Smooth muscle cell of the brain vasculature (primary cell): ENCODE measurements at places on chromosomes 4 and X.

- no peak for DNase-seq
These were observed 1.5 kb upstream of the FATE1 start for GRCh38 chrX:151714362-151714761.

DNA sequence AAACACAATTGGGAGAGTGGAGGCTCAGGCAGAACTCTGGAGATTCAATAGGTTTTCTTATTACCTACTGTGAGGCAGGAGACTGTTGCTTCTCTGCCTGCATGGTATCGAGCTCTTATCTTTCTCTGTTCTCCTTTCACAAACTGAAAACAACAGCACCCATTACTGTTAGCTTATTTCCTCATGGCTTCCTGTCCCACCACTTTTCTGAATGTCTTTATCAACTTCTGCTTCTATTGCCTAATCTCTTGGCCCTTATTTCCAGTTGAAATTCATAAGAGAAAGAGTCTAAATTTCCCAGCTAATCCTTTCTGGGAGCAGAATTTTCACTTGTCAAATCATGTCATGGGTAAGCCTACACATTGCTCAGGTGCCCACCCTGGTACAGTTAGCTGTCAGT lies 46.8 kb upstream of the NDST3 start:
- no peak for DNase-seq

GRCh38 chr4:153010146-153010545 lies 74.0 kb downstream of the FHDC1 start:
- no peak for DNase-seq

DNA sequence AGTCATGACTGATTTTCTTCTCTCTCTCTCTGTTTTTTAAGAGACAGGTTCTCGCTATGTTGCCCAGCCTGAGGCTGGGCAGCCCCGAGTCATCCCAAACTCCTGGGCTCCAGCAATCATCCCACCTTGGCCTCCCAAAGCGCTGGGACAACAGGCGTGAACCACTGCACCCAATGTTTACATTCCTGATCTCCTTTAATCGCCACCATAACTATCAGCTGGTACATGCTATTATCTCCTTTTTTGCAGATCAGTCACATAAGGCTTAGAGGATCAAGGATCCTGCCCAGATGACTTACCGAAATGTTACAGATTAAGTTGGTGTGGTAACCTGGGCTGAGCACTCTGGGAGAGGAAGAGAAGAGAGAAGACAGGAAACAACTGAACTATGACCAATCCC lies 1.5 kb upstream of the USP46 start:
- DNase-seq: no peak

DNA sequence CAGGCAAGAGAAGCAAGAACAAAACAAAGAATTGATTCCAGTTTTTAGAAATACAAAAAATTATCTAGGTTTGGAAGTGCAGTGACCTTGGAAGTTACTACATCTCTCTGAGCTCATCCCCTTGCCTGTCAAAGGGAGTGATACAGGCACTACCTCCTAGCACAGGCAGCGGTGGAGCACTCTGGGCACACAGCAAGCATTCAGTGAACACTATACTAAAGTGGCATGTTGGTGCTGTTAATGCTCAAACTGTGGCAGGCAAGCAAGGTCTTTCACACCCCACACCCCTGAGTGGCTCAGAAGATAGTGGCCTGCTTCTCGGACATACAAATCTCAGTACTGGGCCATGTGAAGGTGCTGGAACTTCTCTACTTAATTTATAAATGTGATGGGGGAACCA lies 51.2 kb downstream of the DRD5 start:
- no peak for DNase-seq

DNA sequence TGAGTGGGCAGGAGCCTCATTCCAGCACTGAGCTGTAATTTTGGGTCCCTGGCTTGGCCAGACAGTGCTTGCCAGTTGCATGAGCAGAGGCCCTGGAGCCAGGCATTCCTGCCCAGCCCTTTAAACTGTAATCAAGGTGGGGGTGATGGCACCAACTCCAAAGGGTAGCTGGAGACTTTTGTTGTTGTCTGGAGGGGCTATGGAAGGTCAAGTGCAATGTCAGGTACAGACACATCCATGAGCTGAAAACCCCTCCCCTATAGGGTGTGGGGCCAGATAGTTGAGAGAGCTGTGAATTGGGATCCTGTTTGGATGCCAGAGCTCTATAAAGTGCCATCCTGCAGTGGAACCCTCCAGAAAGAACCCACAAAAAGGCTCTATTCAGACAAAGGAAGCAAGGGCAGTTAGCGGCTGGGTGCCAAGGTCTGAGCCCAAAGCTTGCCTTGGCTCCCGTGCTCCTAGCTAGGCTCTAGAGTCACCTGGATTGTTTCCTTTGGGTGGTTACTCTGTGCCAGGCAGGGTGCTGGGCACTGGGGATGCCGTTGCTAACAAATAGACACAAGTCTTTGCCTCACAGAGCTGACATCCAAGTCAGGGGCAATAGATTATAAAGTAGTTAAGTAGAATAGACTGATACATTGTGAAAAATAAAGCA lies 163.0 kb downstream of the EFNB1 start:
- DNase-seq: no peak

DNA sequence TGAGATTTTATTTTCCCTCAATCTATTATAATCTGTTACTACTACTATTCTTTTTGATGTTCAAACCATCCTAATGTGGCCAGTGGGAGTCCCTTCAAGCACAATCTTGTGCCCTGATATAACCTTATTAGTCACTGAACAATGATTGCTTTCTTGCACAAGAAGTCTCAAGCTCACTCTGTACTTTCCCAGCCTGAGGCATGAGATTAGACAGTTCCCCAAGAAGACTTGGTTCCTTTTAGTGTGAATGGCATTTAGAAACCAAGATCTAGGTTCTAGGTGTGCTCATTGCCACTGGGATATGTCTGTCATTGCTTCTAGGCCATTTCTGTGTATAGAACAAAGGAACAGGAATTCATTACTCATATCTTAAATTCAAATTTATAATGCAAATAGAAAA lies 28.0 kb upstream of the RBM41 start:
- no peak for DNase-seq

- DNase-seq: no peak
These were observed 654 bp downstream of the ATOH1 start for GRCh38 chr4:93828995-93829819.

DNA sequence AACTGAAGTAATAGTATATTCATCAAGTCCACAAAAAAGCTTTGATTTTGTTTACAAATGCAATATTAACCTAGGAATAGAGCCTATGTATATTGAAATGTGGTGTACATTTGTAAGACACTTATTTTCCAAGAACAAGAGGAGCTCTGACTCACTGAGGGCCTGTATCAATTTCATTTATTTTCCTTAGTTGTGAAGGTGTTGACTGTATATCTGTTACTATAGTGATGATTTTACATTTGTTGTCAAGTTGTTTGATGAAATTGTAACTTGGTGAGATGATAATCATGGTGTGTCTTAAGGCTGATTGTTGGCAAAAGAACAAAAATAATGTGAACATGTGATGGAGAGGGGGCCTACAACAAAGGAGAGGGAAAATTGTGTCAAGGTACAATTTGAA lies 274.9 kb upstream of the TEX13A start:
- no peak for DNase-seq

GRCh38 chr4:119834906-119835612 lies 206.5 kb upstream of the PDE5A start:
- no peak for DNase-seq

DNA sequence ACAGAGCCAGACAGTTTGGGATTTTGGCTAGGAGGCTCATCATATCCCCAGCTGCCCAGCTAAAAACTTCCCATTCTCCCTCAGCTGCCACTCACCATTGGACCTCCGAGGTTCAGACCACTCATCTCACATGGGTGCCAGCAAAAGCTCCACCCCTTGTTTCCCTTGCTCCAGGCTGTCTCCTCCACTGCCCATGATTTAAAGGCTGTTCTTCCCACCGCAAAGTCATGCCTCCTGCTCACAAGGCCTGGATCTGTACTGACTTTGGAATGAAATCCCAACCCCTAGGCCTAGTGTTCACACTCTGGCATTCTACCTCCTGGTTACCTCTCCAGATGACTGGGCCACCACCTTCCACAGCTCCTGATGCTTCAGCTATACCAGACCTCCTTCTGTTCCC lies 142.2 kb upstream of the EOLA2 start:
- no peak for DNase-seq

- no peak for DNase-seq
These were observed 879.9 kb downstream of the ARAP2 start for GRCh38 chr4:35364321-35364870.

- DNase-seq: no peak
These were observed 21.9 kb downstream of the RASL11B start for GRCh38 chr4:52883707-52884669.

- DNase-seq: no peak
These were observed 6.1 kb downstream of the GPR82 start for GRCh38 chrX:41730081-41730480.

- DNase-seq: no peak
These were observed 30.3 kb downstream of the SEPSECS start for GRCh38 chr4:25129917-25130316.

GRCh38 chrX:29992083-29992482 lies 223.3 kb upstream of the MAGEB2 start:
- no peak for DNase-seq

DNA sequence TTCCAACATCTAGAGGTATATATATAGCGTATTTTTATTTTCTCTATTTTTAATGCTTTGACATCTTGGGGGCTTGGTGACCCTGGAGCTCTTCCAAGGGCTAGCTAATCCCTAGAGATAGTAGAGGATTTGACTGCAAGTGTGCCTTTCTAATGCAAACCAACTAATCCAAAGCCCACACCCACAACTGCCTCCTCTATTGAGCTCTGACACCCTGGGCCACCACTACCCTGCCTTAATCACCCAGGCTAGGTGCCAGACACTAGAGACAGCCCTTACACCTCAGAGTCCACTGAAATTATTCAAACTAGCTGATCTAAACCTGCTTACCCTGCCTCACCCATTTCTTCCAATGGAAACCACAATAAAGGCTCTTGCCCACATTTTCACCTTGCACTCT lies 69.6 kb upstream of the ATXN3L start:
- no peak for DNase-seq

DNA sequence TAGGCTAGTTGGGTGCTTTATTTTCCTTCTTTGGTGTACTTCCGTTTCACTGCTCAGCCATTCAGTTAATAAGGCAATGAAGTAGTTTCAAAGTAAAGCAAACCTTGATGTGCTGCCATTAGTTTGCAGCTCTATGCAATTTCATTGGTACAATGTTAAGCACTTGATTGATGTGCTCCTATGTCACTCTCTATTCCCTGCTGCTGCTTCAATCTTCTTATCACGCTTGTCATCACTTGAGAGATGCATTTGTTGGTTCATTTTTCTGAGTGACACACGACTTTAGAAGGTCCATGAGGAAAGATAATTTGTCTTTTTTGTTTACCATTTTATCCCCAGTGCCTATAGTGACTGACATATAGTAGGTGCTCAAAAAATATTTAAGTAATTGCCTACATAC lies 871.0 kb upstream of the PABPC4L start:
- DNase-seq: no peak

DNA sequence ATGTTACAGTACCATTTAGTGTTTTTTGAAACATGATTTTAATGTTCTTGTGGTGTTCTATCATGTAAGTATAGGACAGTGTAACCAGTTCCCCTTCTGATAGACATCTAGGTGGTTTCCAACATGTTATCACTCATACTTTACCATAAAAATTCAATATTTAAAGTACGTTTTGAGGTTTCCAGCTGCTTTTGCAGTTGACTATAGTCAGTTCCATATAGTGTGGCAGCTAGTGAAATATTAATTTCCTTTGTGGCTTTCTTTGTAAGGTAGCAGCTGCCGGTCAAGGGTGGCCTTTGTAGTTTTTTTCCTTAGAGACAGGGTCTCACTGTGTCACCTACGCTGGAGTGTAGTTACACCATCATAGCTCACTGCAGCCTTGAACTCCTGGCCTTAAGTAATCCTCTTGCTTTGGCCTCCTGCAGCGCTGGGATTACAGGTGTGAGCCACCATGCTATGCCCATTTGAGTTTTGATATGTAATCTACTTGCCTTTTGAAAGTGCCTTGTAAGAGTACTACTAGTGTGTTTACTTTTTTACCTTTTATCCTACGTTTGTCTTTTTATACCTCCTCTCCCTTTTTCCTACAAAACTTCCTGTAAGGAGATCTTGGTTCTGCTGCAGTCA lies 63.0 kb downstream of the ARHGAP10 start:
- DNase-seq: no peak

GRCh38 chr4:175651756-175652310 lies 160.2 kb downstream of the GPM6A start:
- no peak for DNase-seq

DNA sequence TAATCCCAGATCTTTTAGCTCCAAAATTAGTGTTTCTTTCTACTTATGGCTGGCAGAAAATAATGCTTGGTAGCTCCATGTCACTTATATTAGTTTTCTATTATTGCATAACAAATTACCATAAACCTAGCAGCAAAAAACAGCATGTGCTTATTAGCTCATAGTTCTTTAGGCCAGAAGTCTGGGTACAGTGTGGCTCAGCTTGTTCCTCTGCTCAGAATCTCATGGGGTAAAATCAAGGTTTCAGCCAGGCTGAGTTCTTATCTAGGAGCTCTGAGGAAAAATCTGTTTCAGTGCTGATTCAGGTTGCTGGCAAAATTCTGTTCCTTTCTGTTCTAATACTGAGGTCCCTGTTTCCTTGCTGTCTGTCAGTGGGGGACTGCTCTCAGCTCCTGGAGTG lies 101.1 kb downstream of the CT47B1 start:
- no peak for DNase-seq

- DNase-seq: no peak
These were observed 148.4 kb upstream of the CLNK start for GRCh38 chr4:10832806-10833628.

- no peak for DNase-seq
These were observed 39.7 kb downstream of the KLHL8 start for GRCh38 chr4:87180767-87181166.

DNA sequence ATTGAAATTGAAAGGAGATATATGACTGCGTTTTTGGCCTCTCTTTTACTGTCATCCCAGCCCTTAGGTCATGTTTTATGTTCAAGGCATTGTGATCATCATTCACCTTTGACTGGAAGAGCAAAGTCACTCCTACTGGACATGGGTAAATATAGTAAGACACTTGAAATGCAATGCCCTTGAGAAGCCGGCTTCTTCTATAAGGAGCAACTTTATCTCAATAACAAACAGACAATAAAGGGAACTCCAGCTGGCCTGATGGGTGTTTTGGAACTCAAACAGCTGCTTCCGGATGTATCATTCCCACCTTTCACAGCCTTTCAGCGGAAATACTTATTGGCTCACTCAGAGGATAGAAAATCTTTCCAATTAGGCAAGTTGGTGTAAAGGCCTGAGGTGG lies 65.1 kb upstream of the C4orf54 start:
- DNase-seq: no peak

DNA sequence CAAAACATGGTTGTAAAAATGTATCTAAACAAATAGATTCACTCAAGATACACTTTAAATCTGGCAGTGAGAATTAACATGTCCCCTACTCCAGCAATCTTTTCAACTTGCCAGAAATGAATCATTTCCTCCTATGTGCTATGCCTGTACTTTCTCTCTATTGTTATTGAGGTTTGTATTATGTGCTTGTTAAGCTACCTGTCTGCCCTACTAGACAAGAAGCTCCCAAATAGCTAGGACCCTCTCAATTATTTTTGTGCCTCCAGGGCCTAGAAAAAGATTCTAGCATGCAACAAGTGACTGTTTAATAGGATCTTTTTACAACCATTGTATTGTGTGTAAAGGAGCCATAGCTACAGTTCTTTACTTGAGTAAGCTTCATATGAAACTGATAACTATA lies 3.5 kb upstream of the SAP30 start:
- DNase-seq: no peak
